ENCODE measurements at places on chromosomes 1 and 21. TPM values are rescaled to one million over a fixed set of nuclear protein-coding genes. Genes with fewer than 3 reads are reported as not detected.

ESPN gene
- 3.5 TPM for total RNA-seq

MX2 gene
- total RNA-seq: 59.1 TPM

RIPK4 gene
- 1.1 TPM for total RNA-seq

VSIG8 gene
- total RNA-seq: not detected

DNA sequence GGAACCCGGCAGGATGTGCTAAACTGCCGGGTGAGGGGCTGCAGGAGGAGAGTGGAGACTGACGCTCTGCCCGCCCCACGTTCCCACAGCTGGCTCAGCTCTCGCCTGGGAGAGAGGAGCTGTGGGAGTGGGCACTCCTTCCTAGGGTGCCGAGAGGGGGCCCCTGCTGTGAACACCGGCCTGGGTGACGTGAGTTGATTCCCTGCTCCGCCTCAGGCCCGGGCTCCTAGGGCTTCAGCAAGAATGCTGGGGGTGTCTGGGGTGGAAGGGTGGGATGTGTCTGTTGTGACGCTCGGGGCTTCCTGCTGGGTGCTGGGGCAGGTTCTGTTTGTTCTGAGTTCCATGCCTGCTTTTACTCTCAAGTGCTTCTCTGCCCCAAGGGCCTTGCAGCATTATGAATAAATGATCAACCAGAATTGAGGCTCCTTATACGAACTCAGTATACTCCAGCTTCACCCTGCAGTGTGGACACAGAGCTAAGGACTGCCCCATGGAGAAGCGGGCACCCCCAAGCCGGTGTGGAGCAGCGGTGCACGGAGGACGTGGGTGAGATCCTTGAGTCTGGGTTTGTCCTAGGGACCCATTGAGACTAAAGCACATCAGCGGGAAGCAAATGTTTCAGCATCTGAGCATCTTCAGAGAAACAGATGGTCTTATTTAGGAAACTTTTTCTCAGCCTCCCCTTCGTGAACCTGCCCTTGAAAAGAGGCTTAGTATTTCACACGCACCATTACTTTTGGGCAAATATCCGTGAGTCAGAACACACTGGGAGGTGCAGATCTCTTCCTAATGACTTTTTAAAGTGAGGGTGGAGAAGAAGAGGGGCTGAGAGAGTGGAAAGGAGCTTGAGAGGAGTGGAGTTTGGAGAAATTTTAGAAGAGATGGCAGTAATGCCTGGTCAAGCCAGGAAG, 41.7 kb downstream of the SYT6 start:
- ATAC-seq: no peak

DNA sequence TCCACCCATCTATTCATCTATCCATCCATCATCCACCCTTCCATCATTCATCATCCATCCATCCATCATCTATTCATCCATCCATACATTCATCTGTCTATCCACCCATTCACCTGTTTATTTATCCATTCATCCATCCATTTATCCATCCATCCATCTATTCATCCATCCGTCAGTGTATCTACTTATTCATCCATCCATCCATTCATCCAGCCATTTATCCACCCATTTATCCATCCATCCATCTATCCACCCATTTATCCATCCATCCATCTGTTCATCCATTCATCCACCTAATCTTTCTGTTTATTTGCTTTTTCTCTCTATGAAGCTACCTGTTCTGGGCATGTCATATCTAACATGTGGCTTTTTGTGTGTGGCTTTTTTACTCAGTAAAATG, 115.4 kb downstream of the CRYAA start:
- no peak for ATAC-seq

DNA sequence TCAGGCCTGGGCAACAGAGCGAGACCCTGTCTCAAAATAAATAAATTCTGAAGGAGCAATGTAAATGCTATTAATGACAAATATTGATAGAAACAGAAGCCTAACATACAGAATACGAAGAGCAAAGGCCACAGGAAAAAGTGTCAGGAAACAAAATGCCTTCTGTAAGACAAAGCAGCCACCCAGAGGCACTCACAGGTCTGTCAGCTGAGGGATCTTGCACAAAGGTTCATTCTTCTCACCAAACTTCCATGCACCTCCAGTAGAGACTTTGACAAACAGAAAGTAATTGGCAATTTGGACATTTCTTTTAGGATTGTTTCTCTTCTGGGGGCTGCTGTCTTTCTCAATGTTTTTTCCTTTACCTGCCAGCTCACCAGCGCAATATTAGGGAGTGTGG, 1.2 kb upstream of the ALDH9A1 start:
- no peak for ATAC-seq
